EH (cell line): ENCODE measurements at places on chromosomes 7 and 10.
A peak's percentile ranks its signal among the peaks of the same experiment; 100 is the strongest.

- no peak for DNase-seq
These were observed 166.9 kb upstream of the SLC13A1 start for GRCh38 chr7:123366626-123367025.

DNA sequence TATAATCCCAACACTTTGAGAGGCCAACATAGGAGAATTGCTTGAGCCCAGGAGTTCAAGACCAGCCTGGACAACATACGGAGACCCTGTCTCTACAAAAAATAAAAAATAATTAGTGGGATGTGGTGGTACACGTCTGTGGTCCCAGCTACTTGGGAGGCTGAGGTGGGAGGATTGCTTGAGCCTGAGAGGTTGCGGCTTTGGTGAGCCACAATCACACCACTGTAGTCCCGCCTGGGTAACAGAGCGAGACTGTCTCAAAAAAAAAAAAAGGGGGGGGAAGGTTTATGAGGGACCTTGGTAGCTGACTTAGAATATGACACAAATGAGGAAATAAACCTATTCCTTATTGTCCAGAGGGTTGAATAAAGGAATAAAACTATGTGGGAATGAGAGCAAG lies 30.8 kb downstream of the SCD start:
- no peak for DNase-seq

DNA sequence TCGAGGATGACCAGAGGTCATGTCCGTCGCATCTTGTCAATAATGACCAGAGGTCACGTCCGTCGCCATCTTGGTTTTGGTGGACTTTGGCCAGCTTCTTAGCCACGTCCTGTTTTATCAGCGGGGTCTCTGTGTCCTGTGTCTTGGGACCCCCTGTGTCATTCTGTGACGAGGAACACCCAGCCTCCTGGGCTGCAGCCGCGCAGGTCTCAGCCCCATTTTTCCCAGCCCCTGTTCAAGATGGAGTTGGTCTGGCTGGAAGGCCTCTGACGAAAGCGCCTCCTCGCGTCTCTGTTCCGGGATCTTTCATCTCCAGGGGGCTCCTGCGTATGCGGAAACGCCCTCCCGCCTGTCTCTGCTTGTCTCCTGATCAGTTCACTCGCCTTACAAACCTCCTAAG lies 134.2 kb downstream of the ELFN1 start:
- no peak for DNase-seq

DNA sequence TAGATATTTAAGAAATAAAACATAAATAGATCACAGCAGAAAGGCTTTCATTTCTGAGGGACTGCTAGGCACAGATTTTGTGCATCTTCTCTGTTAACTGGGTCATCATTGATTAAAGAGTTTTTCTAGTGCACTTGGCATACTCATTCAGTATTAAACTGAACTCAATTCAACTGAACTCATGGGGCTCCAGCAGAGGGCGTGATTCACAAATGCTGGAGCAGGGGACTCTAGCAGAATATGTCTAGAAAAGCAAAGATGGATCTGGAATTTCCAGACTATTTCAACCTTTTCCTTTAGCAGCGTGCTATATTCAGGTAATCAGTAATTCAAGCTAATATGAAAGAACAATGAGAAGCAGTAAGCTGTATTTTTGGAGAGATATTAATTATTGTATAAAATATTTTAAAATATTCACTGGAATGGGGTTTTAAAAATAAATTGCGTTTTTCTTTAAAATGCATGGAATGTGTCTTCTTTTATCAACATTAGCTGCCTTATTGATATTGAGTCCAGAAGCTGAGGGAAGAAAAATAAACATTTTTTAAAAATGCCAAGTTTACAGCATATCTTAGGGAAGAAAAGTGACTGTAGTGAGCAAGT lies 296.8 kb upstream of the CACNA2D1 start:
- peak; percentile 64 for DNase-seq

DNA sequence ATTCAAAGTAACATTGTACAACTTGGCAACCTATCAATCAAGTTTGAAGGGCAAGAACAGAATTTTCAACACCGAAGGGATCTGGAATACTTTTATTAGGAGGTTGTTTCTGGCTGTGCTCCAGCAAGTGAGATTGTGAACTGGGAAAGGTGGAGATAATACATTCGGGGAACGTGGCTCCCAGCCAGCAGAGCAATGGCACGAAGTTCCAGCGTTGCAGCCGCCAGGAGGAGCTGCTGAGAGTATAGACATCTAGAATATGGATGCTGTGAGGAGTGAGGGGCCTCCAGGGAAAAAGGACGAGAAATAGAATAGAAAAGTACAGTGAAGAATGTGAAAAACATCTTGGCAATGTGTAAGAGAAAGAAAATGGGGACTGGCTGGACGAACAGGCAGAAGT lies 69.5 kb downstream of the TCERG1L start:
- no peak for DNase-seq

DNA sequence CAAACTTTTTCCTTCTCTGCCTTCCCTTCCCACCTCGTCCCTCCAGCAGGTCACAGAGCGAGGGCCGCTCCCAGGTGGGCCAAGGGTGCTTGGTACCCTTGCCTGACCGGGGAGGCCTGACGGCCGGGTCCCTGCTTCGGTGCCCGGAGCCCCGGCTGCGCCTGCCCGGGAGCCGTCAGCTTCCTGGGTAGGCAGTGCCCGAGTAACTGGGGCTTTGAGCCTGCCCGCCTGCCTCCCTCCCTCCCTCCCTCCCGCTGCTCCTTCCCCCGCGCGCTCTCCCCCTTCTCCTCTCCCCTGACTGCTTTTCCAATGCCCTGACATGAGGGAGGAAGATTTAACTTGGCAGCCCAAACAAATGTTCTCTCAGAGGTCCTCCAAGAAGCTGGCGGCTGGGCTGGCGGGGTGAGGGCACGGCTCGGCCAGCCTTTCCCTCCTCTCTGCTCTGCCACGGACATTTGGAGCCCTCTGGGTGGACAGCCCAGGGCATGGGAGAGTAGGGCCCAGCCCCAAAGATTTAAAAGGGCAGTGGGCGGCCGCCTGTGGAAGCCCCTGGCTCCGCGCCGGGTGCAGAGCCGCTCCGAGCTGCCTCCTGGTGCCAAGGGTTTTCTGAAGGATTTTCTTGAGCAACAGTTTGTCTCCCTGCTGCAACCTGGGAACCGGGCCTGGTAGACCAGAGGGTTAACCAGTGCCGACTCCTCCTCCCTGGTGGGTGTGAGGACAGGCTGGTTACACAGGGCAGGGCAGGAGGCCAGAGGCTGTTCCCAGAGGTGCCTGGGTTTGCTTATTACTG lies 2.0 kb downstream of the ZMIZ1 start:
- peak; percentile 82 for DNase-seq

DNA sequence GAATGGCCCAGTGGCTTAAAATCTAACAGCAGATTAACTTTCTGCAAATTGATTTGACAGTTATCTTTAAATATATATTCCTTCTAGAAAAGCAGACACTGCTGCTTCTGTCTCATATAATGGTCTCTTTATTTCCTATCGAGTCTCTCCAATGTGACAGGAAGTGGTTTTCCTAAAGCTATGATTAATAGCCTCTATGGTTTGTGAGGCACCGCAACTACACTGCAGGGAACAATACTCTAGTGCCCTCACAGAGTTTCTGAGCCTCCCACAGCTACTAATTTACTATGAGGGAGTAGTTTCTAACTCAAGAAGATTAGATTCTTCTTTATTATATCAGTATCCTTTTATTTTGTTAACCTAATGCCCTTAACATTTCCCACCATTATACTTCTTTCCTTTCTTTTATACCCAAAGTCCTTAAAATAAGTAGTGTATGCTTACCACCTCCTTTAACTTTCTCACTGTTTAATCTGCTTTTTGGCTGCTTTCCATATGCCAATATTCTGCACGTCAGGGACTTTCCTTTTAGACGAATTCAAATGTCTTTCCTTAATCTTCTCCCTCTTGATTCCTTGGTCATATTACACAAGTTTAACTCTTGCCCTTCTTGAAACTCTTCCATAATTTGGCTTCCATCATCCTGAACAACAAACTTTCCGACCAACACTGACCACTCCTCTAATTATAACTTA lies 23.8 kb upstream of the AHR start:
- peak; percentile 76 for DNase-seq

DNA sequence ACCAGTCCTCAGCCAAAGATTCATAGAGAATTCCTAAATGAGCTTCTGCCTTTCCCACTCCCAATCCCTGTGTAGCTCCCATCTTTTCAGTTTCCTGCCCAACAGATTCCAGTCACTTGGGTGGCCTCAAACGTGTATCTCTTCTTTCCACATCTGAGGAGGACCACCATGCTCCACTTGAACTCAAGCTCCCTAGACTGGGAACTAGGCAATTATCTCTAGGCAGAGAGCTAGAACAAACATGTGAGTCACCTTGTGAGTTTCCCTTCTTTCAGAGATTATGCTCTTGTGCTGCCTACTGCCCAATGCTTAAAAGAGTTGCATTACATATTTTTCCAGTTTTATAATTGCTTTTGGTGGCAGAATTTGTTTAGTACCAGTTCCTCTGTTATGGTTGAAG lies 178.0 kb downstream of the MDFIC start:
- peak; percentile 70 for DNase-seq

DNA sequence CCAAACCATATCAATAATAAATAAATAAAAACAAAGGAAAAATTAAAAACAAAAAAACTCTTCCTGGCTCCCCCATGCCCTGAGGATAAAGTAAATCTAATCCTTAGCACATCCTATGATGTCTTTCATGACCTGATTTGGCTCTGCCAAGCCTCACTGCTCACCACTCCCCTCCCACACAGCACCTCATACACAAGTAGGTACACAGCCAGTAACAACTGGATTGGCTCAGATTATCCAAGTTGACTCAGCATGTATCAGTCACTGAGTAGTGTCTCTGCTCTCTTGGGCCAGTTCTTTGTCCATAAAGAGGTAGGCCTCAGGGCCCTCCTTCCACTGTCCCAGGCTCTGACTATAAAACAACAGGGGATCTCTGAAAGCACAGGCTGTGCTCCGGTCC lies 99.6 kb downstream of the STRA8 start:
- DNase-seq, result no peak

DNA sequence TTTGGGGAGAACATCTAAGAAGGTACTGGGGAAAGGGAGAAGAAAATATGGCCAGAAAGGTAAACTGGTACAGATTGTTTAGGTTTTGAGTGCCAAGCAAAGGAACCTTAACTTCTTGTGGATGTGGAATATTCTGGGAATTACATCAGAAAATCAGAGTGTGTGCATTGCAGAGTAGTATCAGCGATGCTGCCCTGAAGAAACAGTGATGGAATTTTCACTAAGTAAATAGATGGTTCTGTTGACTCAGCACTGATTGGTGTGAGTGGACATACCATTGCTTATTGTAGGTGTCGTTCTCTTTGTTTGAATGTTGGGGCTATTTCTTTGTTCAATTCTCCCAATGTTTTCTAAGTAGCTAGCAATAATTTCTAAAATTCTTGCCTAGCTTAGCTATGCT lies 24.4 kb upstream of the AKR1B1 start:
- no peak for DNase-seq

DNA sequence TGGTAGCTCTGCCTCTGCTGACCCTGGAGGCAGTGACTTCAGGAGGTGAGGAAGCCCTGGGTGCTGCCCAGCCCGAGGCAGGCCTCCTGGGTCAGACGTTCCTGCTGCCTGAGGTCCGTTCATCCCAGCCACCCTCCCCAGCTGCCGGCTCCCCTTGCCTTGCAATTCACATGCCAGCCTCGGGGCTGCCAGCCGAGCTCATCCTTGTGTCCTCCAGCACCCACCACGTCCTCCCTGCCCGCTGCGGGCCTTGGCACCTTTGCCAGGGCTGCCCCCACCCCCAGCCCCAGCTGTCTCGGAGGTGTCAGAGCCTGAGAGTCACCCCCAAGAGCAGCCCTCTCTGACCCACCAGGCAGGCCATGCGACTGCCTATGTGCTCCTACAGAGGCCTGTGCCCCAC lies 162.1 kb upstream of the RNF32 start:
- DNase-seq, result no peak

- DNase-seq, result no peak
These were observed 52.4 kb downstream of the ARMH3 start for GRCh38 chr10:102003541-102003940.

GRCh38 chr7:74542558-74543117 lies 88.9 kb downstream of the GTF2IRD1 start:
- no peak for DNase-seq

GRCh38 chr7:64515330-64515729 lies 47.5 kb downstream of the ZNF680 start:
- DNase-seq, result peak; percentile 1

GRCh38 chr7:2886900-2887299 lies 42.8 kb upstream of the GNA12 start:
- DNase-seq, result peak; percentile 56

GRCh38 chr7:130276796-130277762 lies 10.4 kb downstream of the CPA2 start:
- peak; percentile 66 for DNase-seq

- DNase-seq, result peak; percentile 20
These were observed 7.2 kb upstream of the C1GALT1 start for GRCh38 chr7:7175075-7175695.

GRCh38 chr7:100801833-100802568 lies 25.3 kb downstream of the EPHB4 start:
- peak; percentile 97 for DNase-seq

GRCh38 chr10:129120441-129120840 lies 346.6 kb upstream of the MGMT start:
- DNase-seq, result no peak

DNA sequence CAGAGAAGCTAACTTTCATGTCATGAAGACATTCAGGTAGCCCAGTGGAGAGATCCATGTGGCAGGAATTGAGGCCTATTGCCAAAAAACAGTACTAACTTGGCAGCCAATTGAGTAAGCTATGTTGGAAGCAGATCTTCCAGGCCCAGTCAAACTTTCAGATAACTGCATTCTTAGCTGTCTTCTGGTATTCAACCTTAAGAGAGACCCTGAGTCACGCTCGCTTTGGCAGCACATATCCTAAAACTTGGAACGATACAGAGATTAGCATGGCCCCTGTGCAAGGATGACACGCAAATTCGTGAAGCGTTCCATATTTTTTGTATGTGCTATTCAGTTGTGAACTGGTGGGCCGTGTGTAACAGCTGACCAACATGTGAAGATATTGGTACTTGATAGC lies 17.6 kb upstream of the ZNF518A start:
- no peak for DNase-seq

- no peak for DNase-seq
These were observed 129.8 kb downstream of the KCND2 start for GRCh38 chr7:120402801-120403200.

DNA sequence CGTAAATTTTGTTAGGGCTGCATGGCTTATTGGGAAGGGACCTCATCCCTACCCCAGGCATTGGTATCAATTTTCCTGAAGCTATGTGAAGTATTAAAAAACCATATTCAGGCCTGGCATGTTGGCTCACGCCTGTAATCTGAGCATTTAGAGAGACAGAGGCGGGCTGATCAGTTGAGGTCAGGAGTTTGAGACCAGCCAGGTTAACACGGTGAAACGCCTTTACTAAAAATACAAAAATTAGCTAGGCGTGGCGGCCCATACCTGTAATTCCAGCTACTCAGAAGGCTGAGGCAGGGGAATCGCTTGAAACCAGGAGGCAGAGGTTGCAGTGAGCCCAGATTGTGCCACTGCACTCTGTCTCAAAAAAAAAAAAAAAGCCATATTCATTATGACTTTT lies 7.1 kb downstream of the TASOR2 start:
- no peak for DNase-seq

GRCh38 chr7:123004931-123005330 lies 9.4 kb upstream of the TAS2R16 start:
- no peak for DNase-seq
